ENCODE measurements at places on chromosomes 16 and 17. TPM values are rescaled to one million over a fixed set of nuclear protein-coding genes. Genes with fewer than 3 reads are reported as not detected.
A peak's percentile ranks its signal among the peaks of the same experiment; 100 is the strongest.

The SLFN14 gene
- not detected for total RNA-seq

The C16orf74 gene
- 13.2 TPM for total RNA-seq

The RNF222 gene
- total RNA-seq = not detected

The TEX14 gene
- not detected for total RNA-seq

The FBXO39 gene
- 1.1 TPM for total RNA-seq

The HS3ST3B1 gene
- 41.9 TPM for total RNA-seq

The CDC27 gene
- total RNA-seq = 91.5 TPM

The KCNH4 gene
- not detected for total RNA-seq

- peak overlapping the region; percentile 31 for H3K27ac ChIP-seq
- no peaks in the 10 kb centered on the region for H3K27me3 ChIP-seq
- H3K4me1 ChIP-seq = peaks cover 28% of the 10 kb centered on the region
- peak overlapping the region; percentile 90 for H3K4me3 ChIP-seq
- DNase-seq = peak; percentile 67
- H3K36me3 ChIP-seq = no peaks in the 10 kb centered on the region
Measured at GRCh38 chr17:59332749-59333377, 1.4 kb downstream of the YPEL2 start.

GRCh38 chr17:67606471-67606870, 111.3 kb upstream of the NOL11 start:
- H3K27ac ChIP-seq = no peak overlapping the region
- no peak overlapping the region for H3K4me3 ChIP-seq
- H3K4me1 ChIP-seq = peaks cover 6% of the 10 kb centered on the region
- DNase-seq = no peak

DNA sequence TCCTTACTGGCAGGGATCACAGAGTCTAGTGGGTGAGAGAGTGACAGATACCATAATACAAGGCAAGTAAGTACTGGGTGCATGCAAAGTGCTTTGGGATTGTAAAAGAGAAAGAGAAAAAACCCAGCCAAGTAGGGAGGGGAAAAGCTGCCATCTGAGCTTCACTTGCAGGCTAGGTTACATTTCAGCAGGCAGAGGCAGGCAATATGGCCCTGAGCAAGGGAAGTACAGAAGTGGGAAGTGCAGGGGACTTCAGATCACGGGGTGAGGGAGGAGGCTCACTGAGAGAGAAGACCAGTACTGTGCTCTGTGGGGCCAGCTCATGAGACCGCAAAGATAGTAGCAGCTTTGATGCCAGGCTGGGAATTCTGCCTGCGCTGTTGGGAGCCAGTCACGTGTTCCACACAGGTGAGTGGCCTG, 230.6 kb downstream of the MSI2 start:
- H3K27me3 ChIP-seq = no peaks in the 10 kb centered on the region
- DNase-seq = no peak
- no peak overlapping the region for H3K27ac ChIP-seq
- H3K36me3 ChIP-seq = no peaks in the 10 kb centered on the region
- H3K4me3 ChIP-seq = no peak overlapping the region
- H3K4me1 ChIP-seq = peaks cover 34% of the 10 kb centered on the region

GRCh38 chr17:76005263-76006149, 4.9 kb downstream of the CDK3 start:
- no peak overlapping the region for H3K27ac ChIP-seq
- H3K4me3 ChIP-seq = no peak overlapping the region
- DNase-seq = peak; percentile 67

GRCh38 chr17:78341559-78342448, 18.1 kb downstream of the SOCS3 start:
- no peaks in the 10 kb centered on the region for H3K27me3 ChIP-seq
- peak overlapping the region; percentile 64 for H3K4me3 ChIP-seq
- peak; percentile 93 for DNase-seq
- peak overlapping the region; percentile 99 for H3K27ac ChIP-seq
- peaks cover 29% of the 10 kb centered on the region for H3K4me1 ChIP-seq
- no peaks in the 10 kb centered on the region for H3K36me3 ChIP-seq

GRCh38 chr17:30476726-30477082, 504 bp upstream of the GOSR1 start:
- H3K4me3 ChIP-seq = peak overlapping the region; percentile 87
- H3K36me3 ChIP-seq = peaks cover 10% of the 10 kb centered on the region
- H3K27me3 ChIP-seq = no peaks in the 10 kb centered on the region
- H3K27ac ChIP-seq = peak overlapping the region; percentile 91
- DNase-seq = peak; percentile 58

DNA sequence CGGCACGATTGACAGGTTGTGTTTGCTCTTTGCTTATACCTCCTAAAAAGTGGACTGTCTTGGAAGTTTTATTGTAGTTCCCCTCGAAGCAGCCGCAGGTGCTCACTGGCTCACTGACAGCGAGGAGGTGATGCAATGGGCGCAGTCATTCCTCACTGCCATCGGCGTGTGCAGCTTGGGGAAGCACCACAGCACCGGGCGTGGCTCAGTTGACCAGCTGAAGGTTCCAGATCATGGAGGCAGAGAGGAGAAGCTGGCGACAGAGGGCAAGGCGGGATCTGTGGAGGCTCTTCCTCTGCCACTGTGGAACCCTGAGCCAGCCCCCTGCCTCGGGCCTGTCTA, 72.1 kb upstream of the TNRC6C start:
- DNase-seq = no peak
- H3K27ac ChIP-seq = no peak overlapping the region
- no peaks in the 10 kb centered on the region for H3K36me3 ChIP-seq
- H3K27me3 ChIP-seq = peaks cover 25% of the 10 kb centered on the region

GRCh38 chr17:81040791-81041337, 5.9 kb downstream of the BAIAP2 start:
- no peaks in the 10 kb centered on the region for H3K36me3 ChIP-seq
- H3K27ac ChIP-seq = peak overlapping the region; percentile 84
- DNase-seq = peak; percentile 66
- peak overlapping the region; percentile 49 for H3K4me3 ChIP-seq
- H3K27me3 ChIP-seq = no peaks in the 10 kb centered on the region

- peaks cover 16% of the 10 kb centered on the region for H3K4me1 ChIP-seq
- H3K27me3 ChIP-seq = no peaks in the 10 kb centered on the region
- H3K27ac ChIP-seq = peak overlapping the region; percentile 79
- H3K4me3 ChIP-seq = no peak overlapping the region
- DNase-seq = no peak
Measured at GRCh38 chr16:70561623-70562022, 38.0 kb downstream of the SF3B3 start.

GRCh38 chr17:56026915-56027314, 126.4 kb upstream of the ANKFN1 start:
- DNase-seq = no peak
- H3K4me3 ChIP-seq = no peak overlapping the region
- no peaks in the 10 kb centered on the region for H3K4me1 ChIP-seq
- H3K27ac ChIP-seq = no peak overlapping the region
- no peaks in the 10 kb centered on the region for H3K36me3 ChIP-seq

DNA sequence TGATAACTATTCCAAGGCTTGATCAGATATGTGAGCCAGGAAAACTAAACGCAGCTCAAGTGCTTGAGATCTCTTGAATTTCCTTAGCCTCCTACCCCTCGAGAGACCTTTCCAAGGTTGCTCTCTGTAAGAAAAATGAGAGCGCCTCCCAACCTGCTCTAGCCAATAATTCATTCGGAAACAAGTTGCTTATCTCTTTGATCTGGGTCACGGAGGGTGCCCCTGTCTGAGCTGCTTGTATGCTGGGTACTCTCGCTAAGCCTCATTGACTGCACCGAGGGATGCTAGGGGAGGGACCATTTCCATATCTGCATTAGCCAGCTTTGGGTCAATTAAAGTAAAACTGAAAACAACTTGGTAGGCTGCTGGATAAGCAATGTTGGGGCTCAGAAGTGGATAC, 70.1 kb upstream of the SHISA6 start:
- H3K27ac ChIP-seq = no peak overlapping the region
- no peak for DNase-seq
- H3K27me3 ChIP-seq = no peaks in the 10 kb centered on the region
- no peak overlapping the region for H3K4me3 ChIP-seq

- peak overlapping the region; percentile 96 for H3K27ac ChIP-seq
- peak; percentile 67 for DNase-seq
- H3K4me1 ChIP-seq = peaks cover 30% of the 10 kb centered on the region
- H3K27me3 ChIP-seq = no peaks in the 10 kb centered on the region
- no peaks in the 10 kb centered on the region for H3K36me3 ChIP-seq
- H3K4me3 ChIP-seq = no peak overlapping the region
Measured at GRCh38 chr17:17684906-17685774, 3.9 kb downstream of the RAI1 start.

DNA sequence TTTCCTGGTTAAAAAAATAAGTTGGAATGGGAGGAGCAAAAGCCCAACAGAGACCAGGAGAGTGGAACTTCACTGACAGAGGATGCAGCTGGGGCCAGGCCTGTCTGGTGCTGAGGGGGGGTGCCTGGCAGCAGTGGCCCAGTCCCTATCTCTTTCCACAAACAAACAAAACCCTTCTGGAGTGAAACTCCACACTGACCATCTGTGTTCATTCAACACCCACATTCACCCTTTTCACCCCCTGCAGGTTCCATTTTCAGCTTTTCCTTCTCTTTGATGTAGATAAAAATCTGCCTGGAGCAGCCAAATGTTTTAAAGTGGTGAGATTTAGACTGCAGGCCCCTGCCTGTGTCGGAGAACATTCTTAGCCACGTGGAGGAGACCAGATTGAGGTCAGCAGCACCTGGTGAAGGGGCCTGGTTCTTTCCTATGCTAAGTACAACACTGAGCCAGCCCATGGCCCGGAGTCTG, 161.4 kb upstream of the CDH11 start:
- no peak overlapping the region for H3K27ac ChIP-seq
- H3K4me1 ChIP-seq = no peaks in the 10 kb centered on the region
- no peaks in the 10 kb centered on the region for H3K27me3 ChIP-seq
- no peak for DNase-seq
- no peak overlapping the region for H3K4me3 ChIP-seq

- no peak overlapping the region for H3K4me3 ChIP-seq
- no peak for DNase-seq
- H3K4me1 ChIP-seq = no peaks in the 10 kb centered on the region
- no peak overlapping the region for H3K27ac ChIP-seq
- H3K27me3 ChIP-seq = peaks cover 21% of the 10 kb centered on the region
- no peaks in the 10 kb centered on the region for H3K36me3 ChIP-seq
Measured at GRCh38 chr16:89089120-89089519, 4.5 kb upstream of the ACSF3 start.

DNA sequence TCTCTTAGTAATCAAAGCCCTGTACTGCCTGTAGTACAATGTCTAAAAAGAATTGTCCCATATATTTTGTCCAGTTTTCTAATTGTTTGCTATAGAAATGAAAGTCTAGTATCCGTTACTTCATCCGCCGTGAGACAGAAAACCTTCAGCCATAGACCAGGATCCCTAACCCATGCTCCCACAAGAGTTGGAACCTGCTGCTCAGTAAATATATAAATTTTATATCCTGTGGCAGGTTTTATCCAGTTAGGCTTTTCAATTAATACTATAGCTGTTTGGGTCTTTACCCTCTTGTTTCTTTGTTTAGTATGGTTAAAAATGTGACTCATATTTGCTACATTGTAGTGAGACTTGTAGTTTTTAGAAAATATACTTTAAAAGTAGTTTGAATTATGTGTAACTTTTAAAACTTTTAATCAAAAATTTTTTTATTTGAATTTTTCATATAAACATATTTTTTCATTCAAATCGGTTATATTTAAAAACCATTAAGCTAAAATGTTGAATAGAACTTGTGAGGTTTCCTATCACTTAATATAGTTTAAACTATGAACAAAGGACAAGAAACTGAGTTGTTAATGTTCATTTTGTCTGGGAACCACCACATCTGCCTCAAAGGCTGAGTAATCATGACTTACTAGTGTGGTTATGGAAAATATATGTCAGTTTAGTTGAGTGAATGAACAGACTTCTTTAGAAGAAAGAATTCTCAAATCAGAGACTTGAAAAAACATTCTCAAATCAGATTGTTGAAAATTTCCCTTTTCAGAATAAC, 54.8 kb downstream of the VMP1 start:
- DNase-seq = peak; percentile 91
- 0 out of 2 replicates have a peak overlapping the region, but pooled peaks have one; percentile 6 for H3K4me3 ChIP-seq
- H3K4me1 ChIP-seq = peaks cover 51% of the 10 kb centered on the region
